ENCODE measurements at places on chromosomes 16 and 17.

GRCh38 chr17:74544991-74545842, 698 bp downstream of the CD300C start:
- DNase-seq, result no peak

DNA sequence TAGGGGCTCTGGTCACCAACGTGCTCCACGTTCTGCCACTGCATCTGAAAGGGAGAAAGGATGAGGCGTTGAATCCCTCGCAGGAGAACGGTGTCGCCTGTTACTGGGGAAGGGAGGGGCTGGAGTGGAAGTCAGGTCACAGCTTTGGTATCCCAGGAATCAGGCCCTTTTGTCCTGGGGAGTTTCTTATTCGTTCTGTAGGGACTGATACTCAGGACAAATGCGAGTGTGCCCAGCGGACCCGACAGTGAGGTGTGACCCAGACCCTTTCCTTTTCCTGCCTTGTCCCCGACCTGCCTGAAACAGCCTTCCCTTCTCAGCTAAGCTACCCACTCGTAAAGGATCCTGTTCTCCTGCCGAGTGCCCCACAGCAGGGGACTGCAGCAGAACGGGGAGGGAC, 177.5 kb downstream of the VPS53 start:
- no peak for DNase-seq

DNA sequence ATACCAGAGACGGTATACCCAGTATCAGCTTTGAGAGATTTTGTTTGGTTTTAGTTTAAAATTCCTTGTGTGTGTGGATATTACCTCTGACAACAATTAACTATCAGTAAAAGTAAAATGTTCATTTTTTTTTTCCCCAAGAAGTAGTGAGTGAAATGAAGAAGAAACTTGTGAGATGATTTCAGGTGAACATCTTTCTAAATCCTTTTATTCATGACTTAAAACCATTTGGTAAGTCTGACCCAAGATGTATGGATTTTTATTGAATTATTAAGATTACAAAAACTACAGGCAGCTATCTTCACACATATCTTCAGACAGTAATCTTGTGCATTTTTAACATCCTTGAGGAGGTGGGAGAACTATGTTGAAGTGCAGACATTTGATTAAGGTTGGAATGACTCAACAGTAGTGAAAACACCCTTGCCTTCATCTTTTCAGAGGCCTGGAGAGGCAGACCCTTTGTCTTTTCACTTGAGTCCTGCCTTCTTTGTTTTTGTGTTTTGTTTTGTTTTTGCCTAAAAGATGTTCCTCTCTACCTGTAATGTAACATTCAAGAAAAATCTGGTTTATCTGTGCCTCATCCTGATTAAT, 240.3 kb upstream of the TBX2 start:
- no peak for DNase-seq

GRCh38 chr17:68182940-68183551, 64.8 kb upstream of the AMZ2 start:
- DNase-seq, result no peak

DNA sequence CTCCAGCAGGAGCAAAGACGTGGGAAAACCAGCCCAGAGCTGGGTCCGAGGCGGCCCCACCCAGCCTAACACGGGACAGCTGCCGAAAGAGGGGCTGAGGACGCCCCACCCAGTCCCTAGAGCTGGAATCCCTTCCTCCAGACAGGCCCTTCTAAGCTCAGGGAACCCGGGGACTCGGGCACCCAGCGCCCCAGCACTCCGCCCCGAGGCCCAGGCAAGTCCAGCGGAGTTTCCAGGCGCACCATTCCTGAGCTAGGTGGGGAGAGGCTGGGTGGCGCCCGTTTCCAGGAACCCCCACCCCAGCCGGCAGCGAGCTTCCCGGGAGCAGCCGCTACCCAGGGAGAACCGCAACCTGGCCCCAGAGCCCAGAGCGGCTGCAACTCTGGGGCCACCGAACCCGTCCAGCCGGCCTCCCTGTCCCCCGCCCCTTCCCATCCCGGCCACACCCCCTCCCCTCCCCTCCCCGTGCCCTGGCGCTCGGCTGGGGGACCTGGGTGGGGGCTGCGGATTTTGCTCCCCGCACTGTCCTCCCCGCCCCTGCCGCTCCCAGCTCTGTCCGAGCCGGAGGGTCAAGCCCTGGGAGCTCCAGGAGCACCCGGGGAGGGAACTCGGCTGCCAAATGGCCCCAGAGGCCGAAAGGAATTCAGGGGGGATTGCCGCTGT, 536 bp downstream of the TMC6 start:
- no peak for DNase-seq

DNA sequence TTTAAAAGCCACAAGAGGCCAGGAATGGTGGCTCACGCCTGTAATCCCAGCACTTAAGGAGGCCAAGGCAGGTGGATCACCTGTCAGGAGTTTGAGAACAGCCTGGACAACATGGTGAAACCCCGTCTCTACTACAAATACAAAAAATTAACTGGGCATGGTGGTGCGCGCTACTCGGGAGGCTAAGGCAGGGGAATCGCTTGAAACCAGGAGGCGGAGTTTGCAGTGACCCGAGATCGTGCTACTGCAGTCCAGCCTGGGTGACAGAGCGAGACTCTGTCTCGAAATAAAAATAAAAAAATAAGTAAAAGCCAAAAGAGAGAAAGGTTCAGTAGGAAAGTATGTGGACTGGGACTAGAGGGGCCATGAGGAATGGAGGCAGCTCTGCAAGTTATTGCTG, 13.1 kb upstream of the ITGAL start:
- DNase-seq, result no peak

GRCh38 chr17:55735731-55736405, 13.2 kb upstream of the TMEM100 start:
- DNase-seq, result peak; percentile 17

- no peak for DNase-seq
These were observed 10.9 kb downstream of the TRAP1 start for GRCh38 chr16:3706253-3707012.

GRCh38 chr16:88773812-88774291, 11.2 kb downstream of the PIEZO1 start:
- no peak for DNase-seq

GRCh38 chr16:30850246-30850645, 43.6 kb downstream of the BCL7C start:
- DNase-seq, result no peak

DNA sequence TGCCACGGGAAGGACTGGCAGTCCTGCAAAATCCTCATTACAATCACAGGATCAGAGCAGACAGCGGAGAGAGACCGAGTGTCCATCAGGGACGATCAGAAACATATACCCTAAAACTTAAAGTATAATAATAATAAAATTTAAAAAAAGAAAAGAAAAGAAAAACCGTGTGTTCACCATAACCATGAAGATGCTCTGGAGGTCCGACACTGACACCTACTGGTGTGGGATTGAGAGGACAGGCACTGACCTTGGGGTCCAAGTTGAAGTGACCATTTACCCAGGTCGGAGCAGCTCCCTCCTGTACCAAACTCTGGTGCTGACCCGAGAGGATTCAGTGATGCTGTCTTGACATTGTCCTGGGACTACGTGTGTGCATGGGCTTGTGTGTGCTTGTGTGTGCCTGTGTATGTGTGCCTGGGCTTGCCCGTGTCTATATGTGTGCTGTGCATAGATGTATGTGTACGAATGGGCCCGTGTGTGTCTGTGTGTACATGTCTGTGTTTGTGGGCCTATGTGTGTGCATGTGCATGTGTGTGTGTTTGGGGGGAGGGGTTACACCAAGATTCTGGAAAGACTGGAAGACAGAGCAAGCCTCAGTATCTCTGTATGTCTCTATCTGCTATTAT, 10.0 kb upstream of the CD300LD start:
- DNase-seq, result no peak

GRCh38 chr17:261635-262034, 80.2 kb upstream of the DOC2B start:
- no peak for DNase-seq
